ENCODE measurements at places on chromosomes 16 and 17.
A peak's percentile ranks its signal among the peaks of the same experiment; 100 is the strongest.

GRCh38 chr16:64381979-64382378, 739.9 kb downstream of the CDH11 start:
- DNase-seq, result no peak

DNA sequence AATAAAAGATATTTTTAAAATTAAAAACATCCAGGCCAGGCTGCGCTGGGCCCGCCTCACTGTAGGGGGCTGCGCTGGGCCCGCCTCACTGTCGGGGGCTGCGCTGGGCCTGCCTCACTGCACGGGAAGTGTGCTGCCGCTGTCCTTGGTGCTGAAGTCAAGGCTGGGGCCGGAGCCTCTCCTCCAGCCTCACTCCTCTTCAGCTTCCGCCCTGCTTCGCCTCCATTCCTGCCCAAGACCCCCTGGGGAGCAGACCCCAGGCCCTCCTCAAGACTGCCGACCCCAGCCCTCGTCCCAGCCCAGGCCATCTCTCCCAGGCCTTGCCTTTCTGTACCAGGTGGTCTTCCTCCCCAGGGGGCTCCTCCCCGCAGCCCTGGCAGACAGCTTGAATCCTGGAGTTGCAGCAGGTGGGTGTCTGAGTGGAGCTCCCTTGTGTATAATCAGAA, 26.2 kb downstream of the ENDOV start:
- DNase-seq, result peak; percentile 52

GRCh38 chr16:56355221-56355620, 70.1 kb downstream of the AMFR start:
- DNase-seq, result no peak

DNA sequence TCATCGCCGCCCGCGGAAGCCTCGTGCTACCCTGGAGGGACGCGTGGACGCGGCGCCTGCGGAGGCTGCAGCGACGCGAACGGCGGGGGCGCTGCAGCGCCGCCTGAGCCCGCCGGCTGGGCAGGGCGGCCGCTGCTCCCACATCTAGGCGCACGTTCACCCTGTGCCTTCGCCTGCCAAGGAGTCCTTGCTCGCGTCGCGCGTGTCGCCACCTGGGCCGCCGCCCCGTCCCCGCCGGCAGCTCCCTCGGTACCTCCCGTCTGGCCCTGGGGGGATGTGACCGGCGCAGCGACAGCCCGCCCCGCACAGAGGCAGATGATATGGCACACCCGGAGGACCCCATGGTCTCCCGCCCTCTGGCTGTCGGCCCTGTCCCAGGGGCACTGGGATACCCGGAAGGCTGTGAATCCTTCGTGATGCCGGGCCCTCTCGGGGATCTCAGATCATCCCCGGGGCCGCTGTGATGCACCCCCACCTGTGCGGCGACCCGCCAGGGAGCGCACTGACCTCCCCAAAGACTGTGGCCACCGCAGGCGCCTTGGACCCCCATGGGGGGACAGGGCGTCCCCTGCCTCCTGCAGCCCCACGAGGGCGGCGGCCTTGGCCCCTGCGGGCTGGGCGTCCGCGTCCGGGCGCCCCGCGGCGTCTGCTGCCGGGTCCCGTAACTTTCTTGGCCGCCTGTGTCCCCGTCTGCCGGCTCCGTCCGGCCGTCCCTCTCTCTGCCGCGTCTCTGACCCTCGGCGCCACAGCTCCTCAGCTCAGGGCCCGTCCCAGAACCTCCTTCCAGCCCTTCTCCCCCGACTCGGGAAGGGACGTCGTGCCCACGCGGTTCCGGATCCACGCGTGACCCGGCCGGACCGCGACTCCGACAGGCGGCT, 689 bp upstream of the TBC1D24 start:
- peak; percentile 57 for DNase-seq

DNA sequence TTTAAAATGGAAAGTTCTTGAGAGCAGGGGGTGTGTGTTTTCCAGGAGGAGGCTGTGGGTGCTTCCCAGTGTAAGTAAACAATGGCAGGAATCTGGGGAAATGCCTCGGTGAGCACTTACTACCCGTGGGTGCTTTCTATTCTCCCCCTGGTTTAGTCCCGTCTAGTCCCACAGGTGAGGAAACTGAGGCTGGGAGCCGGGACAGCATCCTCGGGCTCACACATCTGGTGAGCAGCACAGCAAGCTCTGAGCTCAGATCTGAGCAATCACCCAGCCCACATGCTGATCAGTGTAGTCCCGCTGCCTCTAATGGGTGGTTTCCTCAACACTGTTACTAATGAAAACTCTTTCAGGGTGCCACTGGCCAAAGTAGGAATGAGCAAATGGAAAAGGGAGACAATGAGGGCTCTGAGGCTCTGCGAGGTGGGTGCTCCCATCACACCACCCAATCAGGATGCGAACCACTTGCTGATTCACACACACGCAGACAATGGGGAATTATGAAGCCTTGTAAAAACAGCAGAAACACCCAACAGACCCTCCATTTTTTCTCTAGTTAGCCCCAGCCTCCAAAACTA, 202.6 kb downstream of the PARN start:
- DNase-seq, result no peak

DNA sequence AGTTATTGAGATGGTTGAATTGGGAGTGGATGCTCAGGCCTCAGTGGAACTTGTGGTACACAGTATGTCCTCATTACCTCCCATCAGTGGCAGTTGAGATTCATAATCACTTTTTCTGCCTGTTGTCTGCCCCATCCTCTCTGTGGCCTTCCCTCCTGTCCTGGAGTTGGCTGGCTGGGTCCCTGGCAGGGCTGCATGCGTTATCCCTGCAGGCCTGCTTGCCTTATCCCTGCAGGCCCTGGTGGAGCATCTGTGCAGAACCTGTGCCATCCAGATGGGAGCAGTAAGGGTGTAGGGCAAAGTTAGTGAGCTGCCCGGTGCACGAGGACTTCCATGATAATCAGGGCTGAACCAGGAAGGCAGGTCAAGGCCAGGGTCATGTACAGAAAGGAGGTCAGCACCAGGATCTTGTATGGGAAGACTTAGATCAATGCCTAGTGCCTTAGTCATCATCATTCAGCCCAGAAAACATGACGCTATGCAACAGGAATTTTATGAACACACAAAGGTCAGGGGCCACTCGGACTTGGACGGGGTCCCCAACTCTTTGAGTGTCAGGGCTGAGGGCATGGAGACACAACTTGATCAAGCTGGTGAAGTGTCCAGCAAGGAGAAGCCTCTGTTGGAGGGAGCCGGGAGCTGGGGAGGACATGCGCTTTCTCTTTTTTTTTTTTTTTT, 47.2 kb downstream of the ABCC1 start:
- no peak for DNase-seq

DNA sequence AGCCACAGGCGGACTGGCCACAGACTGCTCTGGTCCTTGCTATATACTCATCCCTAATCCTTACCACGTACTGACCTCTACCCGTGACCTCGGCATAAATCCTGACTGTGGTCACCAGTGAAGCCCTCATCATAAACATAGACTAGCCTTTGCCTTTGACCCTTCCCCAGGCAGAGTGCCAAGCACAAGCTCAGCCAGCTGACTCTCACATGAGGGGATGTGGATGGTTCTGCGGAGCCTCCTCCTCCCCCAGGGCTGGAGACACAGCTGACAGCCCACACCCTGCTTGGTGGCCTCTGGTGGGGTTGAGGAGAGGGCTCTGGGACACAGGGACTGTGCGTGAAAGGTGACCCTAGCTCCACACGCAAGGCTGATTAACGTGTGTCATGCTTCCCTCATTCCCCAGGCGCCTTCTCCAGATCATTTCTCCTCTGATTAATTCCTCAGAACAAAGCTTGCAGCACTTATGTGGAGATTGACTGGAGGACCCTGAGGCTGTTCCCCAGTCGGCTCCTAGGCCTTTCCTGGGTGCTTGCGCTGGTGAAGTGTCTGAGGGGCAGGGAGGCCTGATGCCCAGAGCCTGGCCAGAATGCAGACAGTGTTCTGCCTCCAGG, 241.5 kb upstream of the NLRP1 start:
- no peak for DNase-seq

Data from GM18507 (cell line).